Left lung (tissue), 14 donors: ENCODE measurements at places on chromosomes 5 and 9. TPM values are rescaled to one million over a fixed set of nuclear protein-coding genes. Genes with fewer than 3 reads are reported as not detected.

DNA sequence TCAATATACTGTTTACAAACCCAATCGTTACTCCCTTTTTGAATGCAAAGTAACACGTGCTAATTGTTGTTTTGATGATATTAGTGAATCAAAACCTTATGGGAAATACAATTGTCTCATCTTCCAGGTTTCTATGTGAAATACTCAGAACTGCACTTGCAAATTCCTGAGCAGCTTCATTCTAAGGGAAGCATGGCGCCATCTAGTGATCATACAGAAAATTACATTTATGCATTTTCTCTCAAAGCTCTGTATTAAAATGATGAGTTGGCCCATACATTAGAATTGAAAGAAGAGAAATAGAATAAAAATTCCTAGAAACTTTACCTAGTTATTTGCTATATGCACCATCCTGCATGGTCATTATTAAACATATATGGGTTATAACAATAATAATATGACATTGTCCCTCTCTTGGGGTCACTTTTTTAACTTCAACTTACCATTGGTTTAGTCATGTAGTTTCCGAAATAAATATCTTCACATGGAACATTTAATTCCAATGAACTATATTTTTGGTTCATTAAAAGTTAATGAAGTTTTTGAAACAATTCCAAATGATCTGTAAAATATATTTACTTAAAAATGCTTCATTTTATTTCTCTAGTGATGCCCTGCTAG lies 220.0 kb downstream of the PDE4D start:
- no peak for DNase-seq

DNA sequence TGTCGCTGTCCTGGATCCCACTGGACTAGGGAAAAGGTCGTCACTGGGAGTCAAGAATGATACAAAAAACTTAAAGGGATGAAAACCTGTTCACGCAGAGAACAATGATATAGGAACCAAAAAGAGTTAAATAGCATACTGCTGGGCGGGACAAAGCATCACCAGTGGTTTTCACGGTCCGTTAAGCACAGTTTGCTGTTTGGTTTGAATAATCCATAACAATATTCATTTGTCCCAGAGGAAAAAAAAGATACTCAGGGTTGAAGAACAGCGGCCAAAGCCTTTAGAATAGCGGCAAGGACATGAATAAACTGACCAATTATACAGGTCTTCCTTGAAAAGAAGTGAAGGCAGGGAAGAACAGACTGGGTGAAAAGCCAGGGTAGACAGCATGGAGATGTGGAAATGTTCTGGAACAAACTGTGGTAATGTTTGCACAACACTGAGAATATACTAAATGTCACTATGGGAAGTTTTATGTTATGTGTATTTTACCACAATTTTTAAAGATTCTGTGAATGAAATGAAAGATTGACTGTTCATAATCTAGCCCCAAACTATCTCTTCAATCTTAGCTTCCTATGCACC lies 60.8 kb downstream of the MTMR12 start:
- DNase-seq: no peak

The NME5 gene
- 8.7 TPM for polyA plus RNA-seq

- peak; percentile 72 for DNase-seq
These were observed 5.2 kb downstream of the LTC4S start for GRCh38 chr5:179798771-179799643.

The PTGDS gene
- polyA plus RNA-seq: 27.2 TPM

The FOXE1 gene
- not detected for polyA plus RNA-seq

The MEF2C gene
- polyA plus RNA-seq: 83.1 TPM

GRCh38 chr5:154178661-154179060 lies 11.9 kb upstream of the GALNT10 start:
- no peak for DNase-seq

GRCh38 chr9:109171926-109172325 lies 4.9 kb upstream of the FRRS1L start:
- no peak for DNase-seq

- DNase-seq: no peak
These were observed 1.9 kb downstream of the UGCG start for GRCh38 chr9:111898331-111899096.

The CCDC180 gene
- 29.6 TPM for polyA plus RNA-seq

The TLX3 gene
- not detected for polyA plus RNA-seq

The HEMGN gene
- polyA plus RNA-seq: 4.6 TPM

DNA sequence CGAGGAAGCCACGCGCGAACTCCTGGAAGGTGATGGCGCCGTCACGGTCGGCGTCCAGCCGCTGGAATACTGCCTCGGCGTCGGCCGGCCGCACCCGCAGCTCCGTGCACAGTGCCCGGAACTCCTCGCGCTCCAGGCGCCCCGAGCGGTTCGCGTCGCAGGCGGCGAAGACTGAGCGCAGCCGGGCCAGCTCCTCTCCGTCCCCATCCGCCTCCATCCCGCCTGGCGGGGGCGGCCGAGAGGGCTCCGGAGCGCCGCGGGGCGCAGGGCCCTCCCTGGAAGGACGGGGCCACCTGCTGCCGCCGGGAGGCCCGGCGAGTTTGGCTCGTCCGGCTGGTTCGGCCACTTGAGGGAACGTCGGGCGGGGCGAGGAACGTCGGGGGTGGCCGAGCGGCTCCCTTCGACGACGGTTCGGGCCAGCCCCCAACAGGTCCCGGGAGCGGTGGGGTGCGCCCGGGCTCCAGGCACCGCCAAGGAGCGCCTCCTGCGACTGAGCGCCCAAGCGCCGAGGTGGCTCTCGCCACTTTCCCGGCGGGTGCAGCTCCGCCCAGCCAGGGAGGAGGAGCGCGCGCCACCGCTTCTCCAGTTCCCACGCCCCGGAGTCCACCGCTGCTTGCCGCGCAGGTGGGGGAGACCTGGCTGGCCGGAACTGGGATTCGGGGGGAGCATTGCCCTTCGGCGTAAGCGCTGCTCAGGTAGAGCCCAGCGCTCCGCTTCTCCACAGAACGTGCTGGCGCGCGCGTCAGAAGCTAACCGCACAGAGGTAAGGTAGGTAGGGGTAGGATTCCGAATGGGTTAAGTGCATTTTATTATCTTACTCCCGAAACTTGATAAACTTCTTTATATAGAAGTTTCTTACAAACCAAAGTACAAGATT lies at the start of gene RASEF:
TSS of gene RASEF (minus strand) at position 492 of the 877 bp plus-strand sequence. CDS start at position 217, 275 bp downstream.
- DNase-seq: peak; percentile 81

- no peak for DNase-seq
These were observed 8.4 kb downstream of the SH3TC2 start for GRCh38 chr5:149054416-149054815.

The RPS23 gene
- polyA plus RNA-seq: 3,634 TPM

DNA sequence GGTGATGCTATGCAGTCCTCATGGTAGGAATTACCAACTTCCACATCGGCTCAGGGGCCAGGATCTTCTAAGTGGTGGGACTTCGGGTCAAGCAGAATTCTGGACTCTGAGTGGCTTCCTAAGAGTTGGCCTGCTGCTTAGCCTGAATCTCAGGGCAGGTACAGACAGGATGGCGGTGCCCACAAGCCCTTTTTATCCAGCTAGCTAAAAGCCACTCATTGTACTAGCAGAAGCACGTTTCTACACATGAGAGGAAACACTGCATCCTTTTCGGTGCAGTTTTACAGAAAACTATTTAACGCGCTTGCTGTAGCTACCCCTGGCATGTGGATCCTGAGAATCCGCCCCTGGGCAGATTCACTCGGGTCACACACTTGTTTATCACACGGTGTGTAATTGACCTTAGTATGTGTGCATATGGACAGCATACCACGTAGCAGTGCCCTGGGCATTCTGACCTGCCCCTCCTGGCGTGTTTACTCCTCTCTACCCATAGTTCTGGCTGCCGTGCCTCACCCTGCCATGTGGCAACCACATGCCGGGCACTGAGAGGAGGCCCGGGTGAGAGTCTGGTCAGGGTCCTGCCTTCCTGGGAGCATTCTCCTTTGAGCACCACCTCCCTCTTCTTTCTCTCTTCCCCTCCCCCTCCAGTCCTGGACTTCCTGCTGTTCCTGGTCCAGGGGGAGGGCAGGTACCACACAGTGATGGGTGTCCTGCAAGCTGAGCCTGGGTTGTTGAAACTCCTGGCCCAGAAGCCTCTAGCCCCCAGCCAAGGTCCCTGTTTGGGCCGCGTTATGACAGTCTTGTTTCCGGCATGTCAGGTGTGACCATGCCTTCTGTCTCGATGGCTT lies 65.9 kb downstream of the DAB2IP start:
- DNase-seq: no peak
